ENCODE measurements at places on chromosomes 2 and 18.
A peak's percentile ranks its signal among the peaks of the same experiment; 100 is the strongest.

GRCh38 chr2:204279819-204280218 is 265.5 kb upstream of the PARD3B start:
- no peak for DNase-seq

GRCh38 chr2:173427887-173428668 is 73.4 kb downstream of the CDCA7 start:
- DNase-seq = no peak

GRCh38 chr2:111184725-111185310 is 64.1 kb downstream of the BCL2L11 start:
- DNase-seq = no peak

DNA sequence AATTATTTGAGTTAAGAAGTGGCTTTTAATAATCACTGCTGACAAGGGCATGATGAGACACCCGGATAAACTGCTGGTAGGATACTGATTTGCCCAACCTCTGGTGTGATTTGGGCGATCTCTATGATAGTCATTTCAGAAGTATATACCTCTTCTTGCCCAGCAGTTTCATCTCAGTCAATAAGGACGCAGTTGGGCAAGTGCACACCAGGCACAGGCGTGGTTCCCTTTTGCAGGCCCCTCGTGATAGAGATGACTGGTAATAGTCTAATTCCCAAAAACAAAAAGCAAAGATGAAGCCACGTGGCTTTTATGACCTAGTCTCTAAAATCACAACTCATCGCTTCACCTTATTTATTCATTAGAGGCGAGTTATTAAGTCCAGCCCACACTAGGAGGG is 246.4 kb downstream of the PRKCE start:
- no peak for DNase-seq

DNA sequence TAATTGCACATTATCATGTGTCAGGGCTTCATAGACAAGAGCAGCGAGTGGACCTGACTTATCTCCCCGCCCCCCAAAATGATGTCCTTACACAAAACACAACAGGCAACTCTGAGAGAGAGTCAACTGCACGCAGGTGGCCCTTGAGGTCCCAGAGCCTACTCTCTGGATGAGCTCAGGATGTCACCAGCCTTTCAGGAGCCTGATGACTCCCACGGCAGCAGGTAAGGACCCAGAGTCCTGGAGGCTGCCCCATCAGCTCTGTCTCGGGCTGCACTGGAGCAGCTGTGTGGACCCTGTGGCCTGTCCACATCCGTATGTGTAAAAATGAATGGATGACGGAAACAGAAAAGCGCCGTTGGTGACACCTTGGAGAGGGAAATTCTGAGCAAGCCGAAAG is 130.9 kb downstream of the HDAC4 start:
- no peak for DNase-seq

- DNase-seq = no peak
Measured at GRCh38 chr2:209596262-209596661, 172.4 kb downstream of the MAP2 start.

DNA sequence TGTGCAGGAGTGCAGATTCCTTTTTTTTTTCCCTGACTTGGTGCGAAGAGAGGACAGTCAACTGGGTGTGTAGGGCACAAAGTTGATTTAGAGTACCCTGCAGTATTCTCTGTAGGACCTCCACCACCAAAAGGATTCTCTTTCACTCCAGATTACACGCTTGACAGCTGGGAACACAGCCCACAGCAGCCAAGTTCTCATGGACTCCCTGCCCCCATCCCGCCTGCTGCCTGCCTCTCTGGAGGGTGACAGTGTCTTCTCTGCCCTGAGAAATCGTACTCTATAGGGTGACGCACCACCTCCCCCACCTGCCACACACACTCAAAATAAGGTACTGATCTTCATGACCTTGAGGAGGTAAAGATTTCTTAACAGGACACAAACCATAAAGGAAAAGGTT is 26.6 kb upstream of the IHH start:
- no peak for DNase-seq

DNA sequence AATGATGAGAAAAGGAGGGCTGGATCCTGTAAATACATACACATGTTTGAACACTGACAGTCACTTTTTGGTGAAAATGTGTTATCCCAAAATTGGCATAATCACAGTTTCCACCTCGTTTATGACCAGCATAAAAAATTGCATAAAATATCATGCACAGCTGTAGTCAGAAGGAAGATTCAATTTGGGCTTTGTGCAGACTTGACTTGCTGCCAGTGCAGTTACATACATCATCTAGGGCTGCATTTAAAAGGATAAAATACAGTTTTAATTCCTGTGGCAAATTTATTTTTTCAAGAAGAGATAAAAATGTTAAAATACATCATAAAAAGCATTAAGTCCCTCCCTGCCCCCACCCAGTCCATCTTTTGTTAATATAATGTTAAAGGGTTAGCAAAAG is 103.8 kb downstream of the VWC2L start:
- DNase-seq = no peak

DNA sequence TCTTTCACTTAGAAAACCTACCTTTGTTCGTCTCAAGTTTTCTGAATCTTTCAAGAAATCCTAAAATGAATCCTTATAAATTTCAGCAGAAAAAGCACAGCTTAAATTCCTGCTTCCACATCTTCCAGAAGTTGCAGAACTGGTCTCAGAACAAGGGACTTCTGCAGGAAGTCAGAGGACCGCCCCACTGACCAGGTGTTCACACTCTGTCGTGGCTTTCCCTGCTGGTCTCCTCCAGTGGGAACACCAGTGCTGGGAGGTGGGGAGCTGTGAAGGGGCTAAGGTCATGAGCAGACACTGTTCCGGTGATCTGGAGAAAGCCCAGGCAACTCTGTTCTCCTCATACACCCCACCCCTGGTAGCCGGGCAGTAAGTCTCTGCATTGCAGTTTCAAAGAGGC is 3.5 kb downstream of the FAM110C start:
- no peak for DNase-seq

DNA sequence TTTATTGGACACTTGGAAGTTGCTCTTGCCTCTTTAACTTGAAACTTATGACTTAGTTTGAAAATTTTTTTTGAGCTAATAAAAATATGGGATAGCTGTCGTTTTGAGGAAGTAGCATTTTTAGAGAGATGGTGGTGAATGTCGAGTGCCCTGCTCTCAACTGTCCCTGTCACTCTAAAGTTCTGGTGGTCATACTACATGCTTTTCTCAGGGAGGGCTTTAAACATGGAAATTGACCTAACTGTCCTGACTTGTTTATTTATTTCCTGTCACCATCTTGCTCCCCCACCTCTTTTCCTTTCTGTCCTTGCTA is 16.0 kb downstream of the CEP192 start:
- DNase-seq = no peak

DNA sequence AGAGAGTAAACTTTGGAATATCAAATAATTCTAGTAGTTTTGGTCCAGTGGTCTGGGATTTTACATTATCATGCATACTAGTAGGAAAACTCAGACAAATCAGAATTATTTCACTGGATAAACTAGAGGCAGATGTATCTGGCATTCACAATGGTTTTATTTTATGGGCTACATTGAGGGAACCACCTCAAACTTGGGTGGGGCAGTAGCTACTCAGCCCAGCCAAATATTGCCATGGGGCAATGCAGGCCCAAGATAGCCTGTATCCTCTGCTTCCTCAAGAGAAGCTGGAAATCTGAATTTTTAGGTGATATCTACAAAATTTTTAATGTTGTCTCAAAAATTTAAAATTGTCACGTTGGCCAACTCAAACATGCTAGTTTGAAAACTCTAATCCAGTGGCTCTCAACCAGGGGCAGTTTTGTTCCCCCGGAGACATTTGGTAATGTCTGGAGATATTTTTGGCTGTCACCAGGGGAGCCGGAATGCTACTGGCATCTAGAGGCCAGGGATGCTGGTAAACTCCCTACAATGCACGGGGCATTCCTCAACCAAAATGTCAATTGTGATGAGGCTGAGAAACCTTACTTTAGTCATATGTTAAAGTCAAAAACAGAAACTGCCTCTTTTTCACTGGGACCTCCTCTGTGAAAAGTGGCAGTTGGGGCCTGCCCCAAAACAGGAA is 172.8 kb upstream of the SPRED2 start:
- no peak for DNase-seq

GRCh38 chr2:231640241-231640640 is 47.6 kb downstream of the TEX44 start:
- no peak for DNase-seq

- DNase-seq = peak; percentile 15
Measured at GRCh38 chr2:10911291-10912075, at the start of gene KCNF1. KCNF1 (plus strand) TSS chr2:10911934; CDS start chr2:10912427, 493 bp downstream.

DNA sequence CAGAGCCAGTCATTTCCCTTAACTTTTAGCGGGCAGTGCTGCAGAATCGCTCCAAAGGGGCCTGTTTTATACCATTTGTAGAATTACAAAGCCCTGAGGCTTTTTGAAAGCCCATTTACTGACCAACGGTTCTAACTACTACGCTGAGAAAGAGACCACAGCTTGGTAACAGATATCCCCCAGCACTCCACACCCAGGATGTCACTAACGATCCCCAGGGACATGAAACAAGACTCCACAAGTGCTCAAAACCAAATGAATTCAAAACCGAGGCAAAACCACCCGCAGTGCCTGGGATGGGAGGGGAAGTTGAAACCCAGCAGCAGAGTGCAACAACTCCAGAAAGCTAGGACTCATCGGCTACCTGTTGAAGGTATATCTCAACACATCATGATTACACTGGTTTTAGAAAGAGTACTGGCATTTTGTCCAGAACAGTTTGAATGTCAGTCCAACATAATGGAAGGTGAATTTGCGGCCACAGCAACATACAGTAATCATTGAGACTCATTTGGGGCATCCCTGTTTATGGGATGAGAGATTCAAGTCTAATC is 33.6 kb upstream of the LRP2 start:
- DNase-seq = no peak

GRCh38 chr2:221845021-221845365 is 272.9 kb upstream of the EPHA4 start:
- DNase-seq = no peak

Measured in cerebellum (tissue), 4 donors.